Astrocyte of the spinal cord (primary cell): ENCODE measurements at places on chromosomes 6 and 20.

DNA sequence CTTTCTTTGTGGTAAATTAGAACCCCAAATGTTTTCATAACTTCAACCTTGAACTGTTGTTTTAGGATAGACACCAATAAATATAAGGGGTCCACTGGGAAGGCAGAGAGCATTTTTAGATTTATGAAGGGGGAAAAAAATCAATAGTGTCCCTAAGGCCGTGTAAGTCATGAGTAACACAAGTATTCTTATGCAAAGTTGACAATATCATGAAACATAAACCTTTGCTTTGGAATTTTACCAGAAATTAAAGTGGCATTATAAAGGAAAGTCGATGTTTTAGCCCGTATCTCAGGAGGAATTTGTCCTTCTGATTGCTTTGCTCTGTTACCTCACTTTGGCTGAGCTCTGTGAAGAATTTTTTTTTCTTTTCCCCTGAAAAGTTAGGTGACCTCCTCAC is 394.9 kb upstream of the FLRT3 start:
- no peak for DNase-seq

DNA sequence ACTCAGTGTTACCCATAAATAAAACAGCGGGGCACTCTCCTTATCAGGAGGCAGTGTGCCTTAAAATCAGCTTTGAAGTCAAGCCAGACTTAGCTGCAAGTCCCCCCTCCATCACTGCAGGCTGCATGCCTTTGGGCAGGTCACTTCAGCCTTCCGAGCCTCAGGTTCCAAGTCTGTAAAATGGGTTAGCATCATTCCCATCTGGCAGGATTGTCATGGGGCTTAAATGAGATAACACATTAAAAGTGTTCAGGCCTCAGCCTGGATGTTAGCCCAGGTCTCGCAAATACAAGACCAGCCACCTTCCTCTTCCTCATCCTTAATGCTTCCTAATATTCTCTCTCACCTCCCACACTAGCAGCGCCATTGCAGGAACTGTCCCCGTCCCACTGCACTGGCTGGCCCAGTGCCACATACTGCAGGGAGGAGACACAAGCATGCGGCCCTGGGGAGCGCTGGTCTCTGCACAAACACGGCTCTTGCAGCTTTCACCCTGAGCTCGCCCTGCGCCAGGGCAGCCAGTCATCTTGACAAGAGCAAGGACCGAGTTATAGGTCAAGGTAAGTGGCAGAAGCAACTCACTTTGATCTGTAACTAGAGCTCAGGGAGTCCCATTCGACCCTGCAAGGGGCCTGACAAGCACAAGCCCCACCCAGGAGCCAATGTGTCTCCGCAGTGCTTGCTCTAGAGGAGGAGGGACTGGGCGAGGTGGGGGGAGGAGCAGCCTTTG is 564.6 kb upstream of the AGPAT4 start:
- DNase-seq = no peak

DNA sequence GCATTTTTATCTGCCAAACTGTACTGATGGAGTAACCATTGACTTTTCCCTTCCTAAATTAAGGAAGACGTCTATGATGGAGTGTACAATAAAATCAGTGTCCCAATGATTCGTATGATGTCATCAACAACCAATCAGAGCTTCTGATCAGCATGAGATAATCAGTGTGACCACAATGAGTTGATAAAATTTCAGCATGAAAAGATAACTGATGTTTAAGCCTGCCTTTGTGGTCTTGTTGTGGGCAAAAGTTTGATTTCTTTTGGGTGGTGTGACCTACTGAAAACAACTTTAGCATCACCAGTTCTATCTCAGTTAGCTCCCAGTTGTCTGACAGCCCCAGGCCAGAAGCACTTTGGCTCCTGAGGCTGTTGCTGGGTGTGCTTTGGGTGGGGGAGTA is 3.3 kb downstream of the PCIF1 start:
- no peak for DNase-seq

DNA sequence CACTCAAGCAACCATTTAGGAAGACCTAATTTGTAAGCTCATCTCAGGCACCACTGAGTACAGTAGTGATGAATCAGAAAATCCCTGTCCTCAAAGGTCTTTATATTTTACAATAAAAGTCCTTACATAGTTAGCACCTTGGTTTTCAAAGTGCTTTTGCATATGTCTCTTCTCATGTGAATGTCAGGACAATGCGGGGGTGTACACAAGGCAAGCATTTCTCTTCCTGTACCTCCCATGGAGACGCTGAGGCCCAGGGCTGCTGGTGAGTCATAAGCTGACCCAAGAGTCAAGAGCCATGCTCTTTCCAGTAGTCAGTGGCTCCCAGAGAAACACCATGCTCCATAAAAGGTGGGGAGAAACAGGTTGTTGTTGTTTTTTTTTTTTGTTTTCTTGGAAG is 174.0 kb downstream of the GJA10 start:
- peak; percentile 79 for DNase-seq

- DNase-seq = no peak
Measured at GRCh38 chr6:157230910-157231309, 92.4 kb downstream of the TMEM242 start.

DNA sequence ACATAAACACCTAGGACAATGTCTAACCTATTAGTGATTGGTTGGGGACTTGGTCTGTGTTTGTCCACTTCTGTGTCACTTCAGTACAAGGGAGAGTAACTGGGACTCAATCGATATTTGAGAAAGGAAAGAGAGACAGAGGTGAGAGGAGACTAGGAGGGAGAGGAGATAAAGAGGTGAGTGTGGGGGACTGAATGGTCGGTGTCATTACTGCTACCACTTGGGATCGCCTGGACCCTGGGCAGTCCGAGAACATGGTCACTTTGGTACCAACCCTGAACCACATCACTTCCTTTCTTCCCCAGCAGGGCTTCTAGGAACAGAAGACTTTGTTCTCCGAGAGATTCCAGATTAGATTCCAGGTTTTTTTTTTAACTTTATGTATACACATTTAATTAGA is 63.7 kb downstream of the GPR6 start:
- DNase-seq = no peak

GRCh38 chr20:3696200-3696599 is 14.4 kb upstream of the ADAM33 start:
- no peak for DNase-seq

GRCh38 chr20:37223053-37223452 is 38.6 kb downstream of the GHRH start:
- peak; percentile 83 for DNase-seq

- DNase-seq = no peak
Measured at GRCh38 chr20:328027-328974, 2.9 kb downstream of the SOX12 start.

GRCh38 chr20:2692036-2692885 is at the start of gene EBF4:
Gene EBF4 (plus strand): TSS chr20:2692780. CDS start chr20:2693646, 866 bp downstream.
- DNase-seq = no peak

DNA sequence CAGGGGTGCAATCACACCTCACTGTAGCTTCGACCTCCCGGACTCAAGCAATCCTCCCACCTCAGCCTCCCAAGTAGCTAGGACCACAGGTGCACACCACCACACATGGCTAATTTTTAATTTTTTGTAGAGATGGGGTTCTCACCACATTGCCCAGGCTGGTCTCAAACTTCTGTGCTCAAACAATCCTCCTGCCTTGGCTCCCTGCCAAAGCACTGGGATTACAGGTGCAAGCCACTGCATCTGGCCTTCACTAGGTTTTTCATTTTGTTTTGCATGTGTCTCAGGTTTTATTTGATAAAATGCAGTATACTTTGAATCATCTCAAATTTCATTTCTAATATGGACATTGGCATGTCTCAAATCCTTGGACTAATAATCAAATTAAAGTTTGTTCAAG is 98.7 kb downstream of the SLC16A10 start:
- DNase-seq = no peak

DNA sequence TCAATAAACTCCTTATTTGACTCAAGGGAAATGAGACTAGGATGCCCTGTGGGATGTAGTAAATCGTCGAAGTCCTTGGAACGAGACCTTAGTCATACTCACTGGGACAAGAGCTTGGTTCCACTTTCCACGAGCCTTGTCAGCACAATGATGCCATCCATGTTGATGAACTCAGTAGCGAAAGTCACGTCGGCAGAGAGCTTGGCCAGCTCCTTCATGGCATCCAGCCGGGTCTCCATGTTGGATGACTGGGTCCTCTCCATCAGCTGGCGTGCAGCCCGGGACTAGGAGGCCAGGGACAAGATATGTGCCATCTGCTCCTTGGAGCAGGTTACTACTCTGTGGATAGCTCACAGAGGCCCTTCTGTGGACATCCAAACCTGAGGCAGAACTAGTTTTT is 17.5 kb downstream of the ELMO2 start:
- DNase-seq = no peak

DNA sequence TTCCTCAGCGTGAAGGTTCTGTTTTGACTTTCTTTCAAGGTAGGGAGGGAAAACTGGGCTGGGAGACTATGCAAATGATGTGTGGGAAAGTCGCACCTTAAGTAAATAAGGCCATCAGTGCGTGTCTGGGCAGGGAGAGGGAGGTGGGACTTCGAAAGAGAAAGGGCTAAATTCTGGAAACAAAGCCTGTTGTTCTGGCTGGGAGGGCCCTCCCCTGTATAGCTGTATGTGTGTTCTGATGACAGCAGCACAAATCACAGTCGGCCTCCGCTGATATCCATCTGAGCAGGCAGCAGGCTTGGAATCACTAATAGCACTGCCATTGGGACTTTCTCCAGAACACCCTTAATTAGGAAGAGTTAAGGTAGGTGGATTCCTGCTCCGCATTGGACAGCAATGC is 19.2 kb downstream of the JAG1 start:
- DNase-seq = no peak

DNA sequence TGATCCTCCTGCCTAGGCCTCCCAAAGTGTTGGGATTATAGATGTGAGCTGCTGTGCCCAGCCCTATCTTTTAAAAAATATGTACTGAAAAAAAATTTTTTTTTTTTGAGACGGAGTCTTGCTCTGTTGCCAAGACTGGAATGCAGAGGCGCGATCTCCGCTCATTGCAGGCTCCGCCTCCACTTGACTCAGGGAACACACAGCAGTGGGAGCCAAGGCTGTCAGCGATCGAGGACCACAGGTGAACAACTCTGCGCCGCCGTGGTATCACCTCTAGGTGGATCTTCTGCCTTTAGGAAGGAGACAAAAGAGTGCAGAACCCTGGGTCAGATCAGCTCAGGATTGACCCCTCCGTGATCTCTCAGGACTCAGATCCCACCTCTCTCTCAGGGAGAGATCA is 13.7 kb downstream of the RAET1E start:
- no peak for DNase-seq

DNA sequence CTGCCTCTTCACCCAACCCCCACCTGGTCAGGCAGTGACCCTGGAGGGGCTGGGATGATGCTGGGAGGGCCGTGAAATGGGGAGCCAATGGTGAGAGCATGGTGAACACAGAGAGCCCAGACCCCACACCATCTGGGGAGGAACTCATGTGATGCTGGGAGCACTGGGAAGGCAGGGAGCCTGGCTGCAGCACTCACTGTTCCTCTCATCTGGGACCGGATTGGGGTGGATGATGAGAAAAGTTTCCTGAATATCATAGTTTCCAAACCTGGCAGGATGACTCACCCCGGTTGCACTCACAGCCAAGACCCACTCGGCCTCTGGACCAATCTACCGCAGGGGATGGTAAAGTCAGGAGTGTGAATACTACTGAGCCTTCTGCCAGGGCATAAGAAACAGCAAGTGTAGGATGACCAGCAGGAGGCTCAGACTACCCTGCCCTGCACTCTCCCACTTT is 21.8 kb downstream of the ULBP1 start:
- no peak for DNase-seq

DNA sequence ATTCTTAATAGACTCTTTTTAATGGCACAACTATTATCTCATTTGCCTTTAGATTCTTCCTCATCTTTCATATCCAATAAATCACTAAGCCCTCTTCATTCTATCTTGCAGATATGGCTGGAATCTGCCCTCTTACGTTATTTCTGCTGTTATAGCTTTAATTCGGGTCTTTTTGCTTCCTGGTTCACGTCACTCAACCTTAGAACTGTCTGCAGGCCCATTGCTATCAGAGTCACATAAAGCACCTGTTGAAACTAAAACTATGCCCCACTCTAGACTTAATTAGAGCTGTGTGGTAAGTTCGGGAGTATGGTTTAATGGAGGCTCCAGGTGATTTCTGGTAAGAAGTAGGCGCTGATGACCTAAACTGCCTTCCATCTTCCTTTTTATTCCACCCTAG is 988 bp downstream of the QRSL1 start:
- no peak for DNase-seq

DNA sequence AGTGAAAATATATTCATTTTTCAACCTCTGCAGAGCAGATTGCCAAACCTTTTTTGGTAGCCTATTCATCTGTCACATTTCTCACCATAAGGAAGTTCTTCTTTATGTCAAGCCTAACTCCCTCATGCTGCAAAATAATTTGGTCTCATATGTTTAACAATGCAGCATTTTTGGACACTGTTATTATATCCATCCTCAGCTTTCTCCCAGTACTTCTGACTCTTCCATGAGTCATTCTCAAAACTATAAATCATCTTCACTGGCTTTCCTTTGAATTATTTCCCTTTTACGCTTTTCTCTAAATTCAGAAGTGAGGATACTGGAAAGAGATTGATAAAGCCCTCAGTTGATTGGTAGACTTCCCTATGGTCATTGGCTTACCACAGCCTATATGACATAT is 192.2 kb downstream of the TPBG start:
- DNase-seq = peak; percentile 11

DNA sequence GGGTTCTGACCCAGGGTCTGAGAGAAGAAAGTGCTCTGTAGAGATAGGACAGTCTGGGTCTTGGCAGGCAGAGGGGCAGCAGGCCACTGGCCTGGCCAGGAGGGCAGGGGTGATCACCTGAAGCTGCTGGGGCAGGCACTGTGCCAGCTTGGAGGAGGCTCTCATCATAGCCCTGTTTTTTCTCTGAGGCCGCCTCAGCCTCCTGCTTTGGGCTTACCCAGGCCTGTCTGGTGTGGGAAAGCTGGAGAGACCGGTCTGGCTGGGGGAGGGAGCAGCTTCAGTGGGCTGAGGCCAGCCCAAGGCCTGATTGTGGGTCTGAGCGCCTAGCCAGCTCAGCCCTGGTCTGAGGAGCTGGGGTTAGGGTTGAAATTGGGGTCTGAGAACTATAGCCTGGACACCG is 3.9 kb downstream of the LPIN3 start:
- DNase-seq = no peak

DNA sequence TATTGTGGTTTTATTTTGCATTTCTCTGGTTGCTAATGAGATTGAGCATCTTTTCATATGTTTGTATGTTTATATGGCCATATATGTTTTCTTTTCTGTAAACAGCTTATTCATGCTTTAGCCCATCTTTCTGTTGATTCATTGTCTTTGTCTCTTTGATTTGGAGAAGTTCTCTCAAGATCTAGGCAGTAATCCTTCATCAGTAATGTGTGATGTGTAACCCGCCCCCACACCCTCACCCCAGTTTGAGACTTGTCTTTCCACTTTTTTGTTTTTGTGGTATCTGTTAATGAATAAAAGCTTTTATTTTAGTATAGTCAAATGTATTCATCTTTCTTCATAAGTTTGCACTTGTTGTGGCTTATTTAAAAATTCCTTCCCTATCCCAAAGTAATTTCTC is 26.0 kb downstream of the ZC3H12D start:
- no peak for DNase-seq

GRCh38 chr6:167968091-167968490 is 29.4 kb upstream of the KIF25 start:
- DNase-seq = no peak

GRCh38 chr6:34204693-34205092 is 32.0 kb upstream of the HMGA1 start:
- no peak for DNase-seq
